ENCODE measurements at places on chromosomes 16 and 17.

DNA sequence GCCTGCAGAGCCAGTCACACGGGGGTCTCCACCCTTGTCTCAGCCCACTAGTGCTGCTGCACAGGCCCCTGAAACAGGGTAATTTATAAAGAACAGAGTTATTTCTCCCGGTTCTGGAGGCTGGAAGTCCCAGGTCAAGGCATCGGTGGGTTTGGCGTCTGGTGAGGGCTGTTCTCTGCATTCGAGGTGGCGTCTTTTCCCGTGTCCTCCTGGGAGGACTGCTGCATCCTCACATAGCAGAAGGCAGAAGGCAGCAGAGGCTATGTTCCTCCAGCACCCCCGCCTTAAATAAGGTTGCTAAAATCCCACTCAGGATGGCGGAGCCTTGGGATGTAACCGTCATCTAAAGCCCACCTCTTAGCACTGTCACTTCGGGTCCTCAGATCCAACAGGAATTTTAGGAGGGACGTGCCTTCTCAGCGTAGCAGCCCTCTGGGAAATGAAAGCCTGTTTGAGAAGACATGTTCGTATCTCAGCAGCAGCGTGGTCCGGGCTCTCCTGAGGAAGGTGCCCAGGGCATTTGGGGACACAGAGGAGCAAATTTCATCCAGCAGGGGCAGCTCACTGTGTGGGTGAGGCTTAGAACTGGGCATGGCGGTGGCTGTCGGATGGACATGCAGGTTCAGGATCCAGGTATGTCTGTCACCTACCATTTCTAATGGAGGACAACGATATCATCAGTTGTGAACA, 221.6 kb upstream of the CHMP6 start:
- no peak for DNase-seq

DNA sequence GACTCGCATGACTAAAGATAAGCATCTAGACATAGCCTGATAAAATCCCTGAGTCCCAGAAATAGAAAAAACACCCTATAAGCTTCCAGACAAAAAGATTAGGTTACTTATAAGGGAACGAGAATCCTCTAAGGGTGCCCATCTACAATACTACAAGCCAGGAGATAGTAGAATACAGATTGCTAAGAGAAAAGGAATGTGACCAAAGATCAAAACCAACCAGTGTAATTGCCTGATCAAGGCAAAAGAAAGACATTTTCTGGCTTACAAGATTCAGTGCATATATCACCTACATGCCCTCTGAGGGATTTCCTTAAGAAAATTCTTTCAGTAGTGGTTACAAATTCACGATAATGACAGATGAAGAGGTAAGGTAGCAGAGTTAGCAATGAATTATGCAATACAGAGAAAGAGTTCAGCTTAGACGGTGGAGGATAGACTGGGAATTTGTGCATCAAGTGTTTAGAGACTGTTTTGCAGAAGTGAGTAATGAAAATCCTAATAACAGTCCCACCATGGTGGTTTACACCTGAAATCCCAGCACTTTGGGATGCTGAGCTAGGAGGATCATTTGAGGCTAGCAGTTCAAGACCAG, 35.0 kb downstream of the BCL7C start:
- DNase-seq: no peak

DNA sequence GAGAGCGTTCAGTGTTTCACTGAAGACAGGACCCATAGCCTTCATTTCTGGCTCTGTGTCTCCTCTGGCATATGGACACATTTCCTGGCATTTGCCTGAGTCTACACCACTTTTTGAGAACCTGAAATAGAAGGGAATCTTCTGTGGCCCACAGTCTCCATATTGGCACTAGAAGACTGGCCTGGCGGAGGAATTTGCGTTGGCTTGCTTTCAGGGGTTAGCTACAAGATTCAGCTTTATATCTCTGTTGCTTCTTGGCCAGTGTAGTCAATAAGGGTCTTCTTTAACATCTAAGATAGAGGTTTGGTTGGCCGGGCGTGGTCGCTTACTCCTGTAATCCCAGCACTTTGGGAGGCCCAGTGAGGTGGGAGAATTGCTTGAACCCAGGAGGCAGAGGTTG, 12.8 kb upstream of the CLEC18C start:
- peak; percentile 17 for DNase-seq

DNA sequence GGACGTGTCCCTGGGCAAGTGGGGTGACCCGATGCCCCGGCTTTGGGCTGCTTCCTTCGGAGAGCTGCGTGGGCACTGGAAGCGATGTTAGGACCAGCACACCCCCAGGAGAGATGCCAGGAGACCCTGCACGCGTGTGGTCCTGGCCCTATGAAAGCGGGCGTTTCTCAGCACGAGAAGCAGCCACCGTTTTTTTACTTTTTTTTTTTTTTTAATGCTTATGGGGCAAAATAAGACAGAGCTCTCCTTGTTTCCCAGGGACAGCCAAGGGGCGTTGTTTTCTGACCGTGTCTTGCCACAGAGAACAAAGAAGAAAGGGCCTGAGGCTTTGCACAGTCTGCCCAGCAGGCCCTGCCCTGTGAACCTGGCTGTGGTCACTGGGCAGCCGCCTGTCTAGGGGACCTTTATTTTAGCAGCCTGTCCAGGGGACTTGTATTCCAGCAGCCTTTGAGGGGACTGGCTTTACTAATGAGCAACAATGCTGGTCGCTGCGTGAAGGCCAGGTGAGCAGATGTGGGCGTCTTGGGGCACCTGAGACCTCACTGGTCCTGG, 996 bp downstream of the SLC25A10 start:
- no peak for DNase-seq

- DNase-seq: no peak
Measured at GRCh38 chr16:64914-65255, 7.5 kb downstream of the RHBDF1 start.

DNA sequence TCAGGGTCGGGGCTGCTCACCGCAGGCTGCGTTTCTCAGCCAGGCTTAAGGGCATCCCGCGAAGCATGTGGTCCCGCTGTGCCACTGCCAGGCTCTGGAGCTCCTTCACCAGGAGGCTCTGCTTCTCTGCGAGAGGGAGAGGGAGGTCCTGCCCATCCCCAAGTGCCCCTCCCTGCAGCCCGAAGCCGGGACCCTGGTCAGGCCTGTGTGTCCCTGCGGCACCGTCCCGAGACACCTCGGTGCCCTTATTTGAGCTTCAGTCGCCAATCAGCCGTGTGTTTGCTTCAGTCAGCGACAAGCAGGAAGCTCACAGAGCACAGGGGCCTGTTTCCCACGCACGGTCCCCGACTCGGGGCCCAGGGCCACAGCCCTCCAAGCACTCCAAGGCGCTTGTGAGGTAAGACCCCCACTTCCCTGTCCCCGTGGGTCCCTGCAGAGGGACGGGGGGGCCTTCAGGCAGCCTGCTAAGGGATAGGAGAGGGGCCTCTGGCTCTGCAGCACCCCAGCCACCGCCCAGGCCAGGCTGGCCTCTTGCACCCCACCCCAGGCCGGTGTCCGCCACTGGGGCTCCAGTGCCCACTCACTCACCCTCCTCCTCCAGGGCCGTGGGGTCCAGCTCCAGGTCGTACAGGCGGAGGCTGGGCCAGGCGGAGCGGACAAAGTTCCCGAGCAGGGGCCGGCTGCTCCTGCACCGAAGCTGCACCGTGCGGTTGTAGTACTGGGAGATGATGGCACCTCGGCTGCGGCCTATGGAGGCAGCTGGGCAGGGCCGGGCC, 3.2 kb downstream of the TMC6 start:
- DNase-seq: no peak

- DNase-seq: no peak
Measured at GRCh38 chr17:36674278-36674650, 72.9 kb downstream of the MRM1 start.

DNA sequence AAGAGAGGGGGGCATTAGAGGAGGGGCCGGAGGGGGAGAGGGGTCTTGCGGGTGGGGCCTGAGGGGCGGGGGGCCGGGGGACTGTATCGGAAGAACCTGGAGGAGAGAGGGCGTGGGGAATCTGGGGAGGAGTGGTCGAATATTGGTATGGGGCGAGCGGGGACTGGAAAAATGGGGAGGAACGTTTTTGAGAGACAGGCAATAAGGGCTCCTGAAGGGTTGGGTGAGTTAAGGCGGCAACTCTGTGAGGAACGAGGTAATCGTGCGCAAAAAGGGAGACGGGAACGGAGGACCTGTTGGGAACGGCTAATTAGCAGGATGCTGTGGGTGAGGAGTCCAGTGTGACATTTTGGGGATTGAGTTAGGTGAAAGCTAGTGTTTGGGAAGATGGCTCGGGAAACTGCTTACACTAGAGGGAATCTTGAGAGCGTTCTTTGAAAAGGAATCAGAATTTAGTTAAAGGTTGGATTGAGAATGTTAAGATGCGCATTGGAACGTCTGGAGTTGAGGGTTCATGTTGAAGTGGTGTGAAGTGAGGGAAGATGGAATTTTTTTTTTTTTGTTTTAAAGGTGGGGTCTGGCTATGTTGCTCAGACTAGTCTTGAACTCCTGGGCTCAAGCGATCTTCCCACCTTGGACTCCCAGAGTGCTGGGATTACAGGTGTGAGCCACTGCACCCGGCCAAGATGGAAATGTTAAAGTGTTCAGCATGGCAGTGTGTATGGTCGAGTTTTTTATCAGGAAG, 662 bp downstream of the WIPF2 start:
- peak; percentile 68 for DNase-seq

Data from GM13976 (cell line).